Lower lobe of right lung (tissue), 2 donors: ENCODE measurements at places on chromosomes 2 and 18. TPM values are rescaled to one million over a fixed set of nuclear protein-coding genes. Genes with fewer than 3 reads are reported as not detected.

GRCh38 chr18:38563396-38563980 is 997.9 kb upstream of the CELF4 start:
- no peak for DNase-seq

DNA sequence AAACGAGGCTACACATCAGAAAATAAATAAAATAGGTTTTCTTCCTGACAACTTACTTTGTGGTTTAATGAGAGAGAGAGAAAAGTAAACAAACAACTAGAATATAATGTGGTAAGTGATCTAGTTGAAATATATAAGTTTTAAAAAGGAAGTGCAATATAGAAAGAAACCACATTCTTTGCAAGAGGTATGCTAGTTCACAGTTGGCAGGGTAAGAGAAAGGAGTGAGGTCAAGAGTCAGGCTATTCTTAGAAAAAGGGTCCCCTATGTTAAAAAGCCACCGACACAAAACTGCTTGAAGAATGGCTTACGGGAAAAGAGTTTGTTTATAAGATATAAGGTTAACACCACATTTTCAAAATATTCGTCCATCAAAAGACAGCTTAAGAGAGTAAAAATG is 462.1 kb downstream of the ERBB4 start:
- no peak for DNase-seq

Gene DSG4
- not detected for total RNA-seq

GRCh38 chr18:31225668-31226067 is 63.0 kb upstream of the DSC1 start:
- DNase-seq, result no peak

DNA sequence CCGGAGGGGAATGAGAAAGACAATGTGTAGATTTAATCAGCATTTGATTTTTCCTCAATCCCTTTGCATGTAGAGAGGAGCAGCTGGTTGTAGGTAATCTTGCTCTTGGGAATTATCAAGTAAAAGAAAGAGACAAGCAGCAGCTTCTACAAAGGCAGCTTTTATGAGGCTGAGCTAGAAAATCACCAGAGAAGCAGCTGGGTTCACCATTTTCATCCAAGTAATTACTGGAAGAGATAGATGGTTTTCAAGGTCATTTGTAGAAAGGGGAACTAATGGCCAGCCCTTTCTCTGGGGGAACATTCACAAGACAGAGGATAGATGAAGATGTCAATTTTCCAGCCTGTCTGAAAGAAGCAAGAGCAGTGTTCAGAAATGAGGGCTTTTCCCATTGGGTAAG is 113.0 kb downstream of the RND3 start:
- no peak for DNase-seq

DNA sequence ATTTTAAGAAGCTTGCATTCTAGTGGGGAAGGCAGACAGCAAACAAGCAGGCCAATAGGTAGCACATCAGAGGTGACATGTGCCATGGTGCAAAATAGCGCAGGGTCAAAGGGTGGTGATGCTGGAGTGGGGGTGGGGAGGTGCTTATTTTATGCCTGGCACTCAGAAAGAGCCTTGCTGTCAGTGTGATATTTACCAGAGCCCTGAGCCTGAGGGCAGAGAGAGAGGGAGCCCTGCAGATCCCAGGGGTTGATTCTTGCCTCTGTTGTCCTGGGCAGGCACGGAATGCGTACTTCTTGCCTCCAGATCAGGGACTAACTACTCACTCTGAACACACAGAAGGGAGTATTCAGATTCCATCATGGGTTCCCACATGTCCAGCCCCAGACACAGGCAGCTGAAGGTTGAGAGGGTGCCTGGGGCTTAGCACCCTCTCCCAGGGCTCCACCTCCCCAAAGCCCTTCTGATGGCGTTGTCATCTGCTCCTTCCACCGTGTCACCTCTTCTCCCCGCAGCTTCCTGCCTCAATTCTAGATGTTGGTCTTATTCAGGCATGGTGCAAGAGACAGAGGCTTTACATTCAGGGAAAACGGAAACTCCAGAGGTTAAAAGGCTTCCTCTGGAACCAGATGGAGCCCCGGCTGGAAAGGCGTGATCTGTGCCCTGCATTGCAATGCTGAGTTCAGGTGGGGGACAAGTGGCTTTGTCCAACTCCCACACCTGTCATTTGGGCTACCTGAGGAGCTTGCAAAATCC is 252.3 kb downstream of the HAUS1 start:
- DNase-seq, result no peak

DNA sequence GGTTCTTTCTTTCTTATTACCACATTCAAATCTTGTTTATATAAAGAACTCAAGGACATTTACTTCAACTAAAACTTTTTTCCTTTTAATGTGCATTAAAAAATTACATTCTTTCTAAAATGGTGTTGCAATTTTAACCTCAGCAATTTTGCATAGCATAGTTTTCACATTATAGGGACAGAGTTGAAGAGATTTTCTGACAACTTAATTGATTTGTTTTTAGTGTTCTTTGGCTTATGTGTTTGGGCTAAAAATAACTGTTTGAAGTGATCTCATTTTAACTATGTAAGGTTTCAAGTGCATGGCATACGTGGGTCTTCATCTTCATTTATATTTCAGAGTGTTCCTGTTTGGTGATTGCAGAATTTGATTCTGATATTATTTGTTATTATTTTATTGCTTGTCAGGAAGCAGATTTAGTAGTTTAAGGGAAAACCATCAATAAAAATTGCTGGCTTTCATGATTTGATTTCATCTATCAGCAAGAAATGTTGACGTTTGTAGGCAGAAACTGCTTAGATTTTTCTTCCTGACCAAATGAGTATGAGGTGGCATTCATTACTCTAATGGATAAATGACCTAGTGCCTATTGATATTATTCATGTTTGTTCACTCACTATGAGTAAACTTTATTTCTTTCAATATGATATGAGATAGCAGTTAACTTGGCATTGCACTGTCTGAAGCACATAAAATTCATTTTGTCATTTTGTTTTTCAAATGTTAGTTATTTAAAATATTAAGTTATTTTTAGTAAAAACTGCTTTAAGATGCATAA is 398.4 kb downstream of the NUP35 start:
- DNase-seq, result no peak

DNA sequence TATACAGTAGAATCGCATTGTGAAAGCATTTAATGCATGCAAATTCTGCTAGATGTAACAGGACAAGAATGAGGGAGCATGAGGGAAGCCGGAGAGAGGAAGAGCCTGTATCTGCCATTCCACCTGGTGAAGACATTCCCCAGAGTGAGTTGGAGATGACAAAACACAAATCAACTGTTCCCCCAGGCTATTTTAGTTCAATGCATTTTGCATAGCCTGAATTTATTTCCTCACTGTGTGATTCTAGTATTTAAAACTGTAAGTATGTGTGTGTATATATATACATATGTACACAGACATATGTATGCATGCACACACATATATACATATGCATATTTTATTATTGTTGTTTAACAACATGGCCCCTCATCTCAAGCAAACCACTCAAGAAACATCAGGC is 54.7 kb downstream of the CCDC68 start:
- DNase-seq, result no peak

DNA sequence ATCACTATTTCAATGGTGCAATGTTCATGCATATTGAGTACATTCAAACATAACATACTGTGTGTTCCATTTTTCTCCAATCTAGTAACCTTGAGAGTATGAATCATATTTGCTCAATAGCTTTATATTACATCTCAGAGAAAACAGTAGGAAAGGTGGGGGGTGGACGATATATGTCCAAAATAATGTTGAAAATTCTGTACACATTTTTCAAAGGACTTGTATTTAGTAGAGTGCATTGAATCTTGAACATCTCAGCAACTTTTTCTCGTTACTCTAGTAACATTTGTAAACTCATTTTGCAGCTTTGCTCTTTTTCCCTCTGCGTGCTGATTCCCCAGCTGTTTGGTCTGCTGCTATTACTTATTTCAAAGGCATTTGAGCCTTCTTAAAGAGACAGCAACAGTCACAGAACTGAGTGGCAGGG is 1487.0 kb downstream of the LRP1B start:
- no peak for DNase-seq

Gene MEP1B
- total RNA-seq, result not detected

DNA sequence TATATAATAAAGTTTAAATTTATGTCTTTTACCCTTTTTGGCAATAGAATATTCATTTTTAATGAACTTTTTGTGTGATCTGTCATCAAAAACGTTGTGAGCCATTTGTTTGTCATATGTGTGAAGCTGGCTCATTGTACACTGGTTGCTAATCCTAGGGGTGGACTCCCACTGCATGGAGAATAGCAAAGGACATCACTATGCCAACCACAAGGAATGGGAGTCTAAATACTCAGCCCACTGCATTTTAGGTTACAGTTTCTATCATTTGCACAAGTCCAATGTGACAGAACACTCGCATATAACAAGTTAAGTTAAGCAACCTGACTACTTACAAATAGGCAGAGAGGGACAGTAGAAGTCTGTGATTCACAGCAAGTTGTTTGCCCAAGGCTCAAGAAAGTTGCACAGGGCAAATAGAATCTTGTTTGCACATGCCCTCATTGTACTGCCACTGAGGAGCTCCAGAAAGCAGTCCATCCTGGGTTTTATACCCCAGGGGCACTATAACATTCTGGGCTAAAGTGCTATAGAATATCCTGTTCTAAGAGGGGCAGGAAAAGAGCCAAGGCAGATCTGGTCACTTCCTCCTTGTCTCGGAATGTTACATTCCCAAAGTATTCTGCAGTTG is 545.9 kb upstream of the GCFC2 start:
- no peak for DNase-seq

DNA sequence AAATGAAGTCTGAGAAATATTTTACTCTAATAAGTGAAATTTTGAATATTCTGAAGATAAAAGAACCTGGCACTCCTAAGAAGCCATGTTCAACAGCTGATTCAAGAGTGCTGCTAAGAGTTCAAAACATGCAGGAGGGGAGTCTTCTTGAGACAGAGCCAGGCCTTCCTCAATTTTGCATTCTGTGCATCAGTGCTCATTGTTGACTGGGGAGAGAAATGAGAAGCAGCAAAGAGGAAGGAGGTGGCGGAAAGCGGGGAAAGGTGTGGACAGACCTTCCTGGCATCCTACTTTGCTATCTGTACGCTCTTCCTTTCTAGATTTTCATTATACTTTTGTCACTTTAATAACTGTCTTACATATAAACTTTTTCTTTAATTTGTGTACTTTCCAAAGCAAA is 29.7 kb upstream of the TXNDC2 start:
- no peak for DNase-seq

DNA sequence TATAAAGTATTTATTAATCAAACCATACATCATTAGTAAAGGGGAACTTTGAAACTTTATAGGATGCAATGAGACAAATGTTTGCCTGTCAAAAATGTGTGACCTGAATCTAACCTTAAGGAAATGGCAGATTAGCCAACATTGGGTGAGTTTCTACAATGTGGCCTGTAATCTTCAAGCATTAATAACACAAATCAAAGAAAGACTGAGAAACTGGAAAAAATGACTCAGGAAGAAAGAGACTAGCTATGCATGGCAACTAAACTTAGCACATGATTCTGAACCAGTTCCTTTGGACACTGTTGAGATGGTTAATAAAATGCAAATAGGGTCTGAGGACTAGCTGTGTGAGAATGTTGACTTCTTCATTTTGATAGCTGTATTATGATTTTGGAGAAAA is 628.6 kb upstream of the ID2 start:
- no peak for DNase-seq

Gene CFAP210
- total RNA-seq, result 0.95 TPM

Gene FECH
- 25.7 TPM for total RNA-seq

Gene BCL11A
- 9.7 TPM for total RNA-seq

DNA sequence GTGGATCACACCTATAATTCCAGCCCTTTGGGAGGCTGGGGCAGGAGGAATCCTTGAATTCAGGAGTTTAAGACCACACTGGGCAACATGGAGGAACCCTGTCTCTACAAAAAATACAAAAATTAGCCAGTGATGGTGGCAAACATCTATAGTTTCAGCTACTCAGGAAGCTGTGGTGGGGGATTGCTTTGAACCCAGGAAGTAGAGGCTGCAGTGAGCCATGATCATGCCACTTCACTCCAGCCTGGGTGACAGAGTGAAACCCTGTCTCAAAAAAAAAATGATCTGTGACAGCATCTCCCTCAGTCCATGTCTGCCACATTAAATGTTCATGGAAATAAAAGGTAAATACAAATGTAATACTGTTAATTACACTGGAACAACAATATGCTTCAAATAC is 121.4 kb upstream of the COL5A2 start:
- no peak for DNase-seq

Gene BIRC6
- total RNA-seq, result 88.3 TPM

DNA sequence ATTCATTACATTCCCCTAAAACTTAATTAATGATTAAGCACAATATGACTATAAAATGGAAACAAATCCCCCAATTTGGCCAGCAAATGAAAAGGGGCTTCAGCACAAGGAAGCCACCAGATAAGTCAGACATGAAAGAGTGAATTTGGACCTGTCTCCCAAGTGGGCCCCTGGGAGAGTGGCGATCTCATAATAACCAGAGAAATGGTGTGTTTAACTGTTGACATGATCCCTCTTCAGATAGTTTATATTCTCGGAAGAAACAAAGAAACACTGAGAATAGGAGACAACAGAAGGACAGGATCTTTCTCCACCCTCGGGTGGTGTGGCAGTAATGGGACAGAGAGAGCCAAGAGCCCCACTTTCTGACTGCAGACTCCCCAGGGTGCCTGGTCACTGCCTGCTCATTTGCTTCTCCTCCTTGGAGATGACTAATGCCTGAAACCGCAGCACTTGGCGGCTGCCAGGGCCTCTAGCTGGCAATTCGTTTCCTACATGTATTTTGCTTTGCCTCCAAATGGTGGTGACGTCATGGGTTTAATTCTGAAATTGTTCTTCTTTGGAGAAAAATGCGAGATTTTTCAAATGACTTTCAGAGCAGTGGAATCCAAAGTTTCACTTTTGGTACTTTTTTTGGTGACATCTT is 46.4 kb upstream of the SPP2 start:
- no peak for DNase-seq

Gene GPBAR1
- total RNA-seq, result 4.6 TPM

GRCh38 chr2:176325732-176326131 is 56.5 kb downstream of the MTX2 start:
- DNase-seq, result no peak

DNA sequence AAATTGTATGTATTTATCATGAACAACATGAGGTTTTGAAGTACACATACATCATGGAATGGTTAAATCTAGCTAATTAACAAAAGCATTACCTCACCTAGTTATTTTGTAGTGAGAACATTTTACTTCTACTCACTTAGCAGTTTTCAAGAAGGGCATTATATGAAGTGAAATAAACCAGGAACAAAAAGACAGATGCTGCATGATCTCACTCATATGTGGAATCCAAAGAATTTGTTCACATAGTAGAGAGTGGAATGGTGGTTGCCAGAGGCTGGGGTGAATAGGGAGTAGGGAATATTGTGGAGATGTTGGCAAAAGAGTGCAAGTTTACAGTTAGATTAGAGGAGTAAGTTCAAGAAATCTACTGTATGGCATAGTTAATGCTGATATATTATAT is 292.0 kb downstream of the ASXL3 start:
- no peak for DNase-seq

- DNase-seq, result no peak
Measured at GRCh38 chr18:52875725-52876124, 535.7 kb downstream of the DCC start.

Gene WNT6
- total RNA-seq, result 0.44 TPM

- DNase-seq, result no peak
Measured at GRCh38 chr2:234865040-234865439, 86.8 kb upstream of the SH3BP4 start.

Gene DSG1
- total RNA-seq, result not detected

- DNase-seq, result no peak
Measured at GRCh38 chr2:241873803-241874110, 4.2 kb downstream of the RTP5 start.

Gene IL36RN
- total RNA-seq, result not detected

- no peak for DNase-seq
Measured at GRCh38 chr18:59810735-59811520, 88.9 kb upstream of the PMAIP1 start.

Gene ARL6IP6
- total RNA-seq, result 19.2 TPM

Gene B4GALT6
- 4.6 TPM for total RNA-seq
